ENCODE measurements at places on chromosomes 11 and 22. TPM values are rescaled to one million over a fixed set of nuclear protein-coding genes. Genes with fewer than 3 reads are reported as not detected.

- no peak for DNase-seq
Measured at GRCh38 chr11:27623945-27624523, 76.2 kb downstream of the BDNF start.

DNA sequence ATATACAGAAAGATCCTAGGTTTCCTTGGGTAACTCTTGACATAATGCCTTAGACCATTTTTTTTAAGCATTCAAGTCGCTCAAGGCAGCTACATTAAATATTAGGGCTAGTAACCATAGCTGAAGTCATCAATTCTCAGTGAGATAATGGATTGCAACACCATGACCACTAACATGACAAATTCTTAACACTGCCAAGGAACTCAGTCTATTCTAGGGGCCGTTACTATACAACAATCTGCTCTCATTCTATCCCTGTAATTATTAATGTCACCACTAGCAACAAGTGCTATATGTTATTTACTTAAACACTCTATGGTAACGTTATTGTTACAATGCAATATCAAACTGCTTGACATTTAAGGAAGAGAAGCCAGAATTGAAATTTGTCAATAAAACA lies 3.2 kb upstream of the STK33 start:
- no peak for DNase-seq

GRCh38 chr11:126595560-126595959 lies 240.1 kb downstream of the ST3GAL4 start:
- DNase-seq: no peak

TPH1 gene
- total RNA-seq: 0.14 TPM

Measured in foreskin keratinocyte (primary cell).